Retina (tissue), 1 donor: ENCODE measurements at places on chromosomes 5 and 9.

DNA sequence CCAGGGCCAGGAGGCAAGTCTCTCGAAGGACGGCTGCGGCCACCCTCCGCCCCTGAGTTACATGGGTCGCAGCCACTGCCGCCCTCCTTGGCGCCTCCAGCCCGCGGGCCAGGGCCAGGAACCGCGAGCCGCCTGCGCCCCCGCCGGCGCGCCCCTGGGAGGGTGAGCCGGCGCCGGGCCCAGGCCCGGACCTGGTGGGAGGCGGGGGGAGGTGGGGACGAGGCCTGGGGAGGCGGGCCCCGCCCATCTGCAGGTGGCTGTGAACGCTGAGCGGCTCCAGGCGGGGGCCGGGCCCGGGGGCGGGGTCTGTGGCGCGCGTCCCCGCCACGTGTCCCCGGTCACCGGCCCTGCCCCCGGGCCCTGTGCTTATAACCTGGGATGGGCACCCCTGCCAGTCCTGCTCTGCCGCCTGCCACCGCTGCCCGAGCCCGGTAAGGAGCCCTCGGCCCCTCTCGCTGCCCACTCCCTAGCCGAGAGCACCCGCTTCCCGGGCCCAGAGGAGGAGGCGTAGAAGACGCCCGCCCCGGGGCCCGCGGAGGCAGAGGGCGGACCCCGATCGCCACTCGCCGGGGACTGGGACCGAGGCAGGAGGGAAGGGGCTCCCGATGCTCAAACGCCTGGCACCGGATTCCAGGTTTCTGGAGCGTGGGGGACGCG, at the start of gene ASS1:
ASS1 (plus strand) TSS at position 397 of the 657 bp plus-strand sequence. CDS start 7,268 bp downstream, outside the sequence.
- peak; percentile 65 for DNase-seq

DNA sequence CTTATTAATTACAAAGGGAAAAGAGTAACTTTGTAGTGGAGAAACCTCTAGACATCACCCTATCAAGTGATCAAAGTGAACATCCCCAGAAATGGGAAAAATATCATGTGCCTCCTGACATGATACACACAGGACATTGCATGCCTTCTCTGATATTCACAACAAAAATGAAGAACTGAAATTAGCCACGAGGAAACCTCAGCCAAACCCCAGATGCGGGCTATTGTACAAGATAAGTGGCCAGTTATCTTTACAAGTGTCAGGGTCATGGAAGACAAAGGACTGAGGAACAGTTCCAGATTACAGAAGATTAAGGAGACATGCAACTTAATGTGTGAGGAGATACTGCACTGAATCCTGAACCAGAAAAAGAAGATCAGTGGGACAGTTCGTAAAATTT, 23.8 kb upstream of the NPM1 start:
- no peak for DNase-seq

DNA sequence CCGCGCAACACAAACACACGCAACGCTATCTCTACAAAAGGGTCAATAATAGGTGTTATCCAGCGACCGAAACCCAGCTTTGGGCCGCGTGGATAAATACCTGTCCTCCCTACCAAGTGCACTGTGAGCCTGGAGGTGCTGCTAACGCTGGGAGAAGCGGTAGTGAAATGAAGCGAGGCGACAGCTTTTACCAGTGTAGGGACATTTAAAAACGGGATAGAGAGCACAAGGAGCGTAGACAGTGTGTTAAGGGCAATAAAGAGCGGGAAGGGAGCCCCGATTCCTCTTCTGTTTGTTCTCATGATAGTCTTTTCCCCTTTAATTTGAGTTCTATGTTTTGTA, 421 bp upstream of the DEPDC1B start:
- DNase-seq, result no peak

DNA sequence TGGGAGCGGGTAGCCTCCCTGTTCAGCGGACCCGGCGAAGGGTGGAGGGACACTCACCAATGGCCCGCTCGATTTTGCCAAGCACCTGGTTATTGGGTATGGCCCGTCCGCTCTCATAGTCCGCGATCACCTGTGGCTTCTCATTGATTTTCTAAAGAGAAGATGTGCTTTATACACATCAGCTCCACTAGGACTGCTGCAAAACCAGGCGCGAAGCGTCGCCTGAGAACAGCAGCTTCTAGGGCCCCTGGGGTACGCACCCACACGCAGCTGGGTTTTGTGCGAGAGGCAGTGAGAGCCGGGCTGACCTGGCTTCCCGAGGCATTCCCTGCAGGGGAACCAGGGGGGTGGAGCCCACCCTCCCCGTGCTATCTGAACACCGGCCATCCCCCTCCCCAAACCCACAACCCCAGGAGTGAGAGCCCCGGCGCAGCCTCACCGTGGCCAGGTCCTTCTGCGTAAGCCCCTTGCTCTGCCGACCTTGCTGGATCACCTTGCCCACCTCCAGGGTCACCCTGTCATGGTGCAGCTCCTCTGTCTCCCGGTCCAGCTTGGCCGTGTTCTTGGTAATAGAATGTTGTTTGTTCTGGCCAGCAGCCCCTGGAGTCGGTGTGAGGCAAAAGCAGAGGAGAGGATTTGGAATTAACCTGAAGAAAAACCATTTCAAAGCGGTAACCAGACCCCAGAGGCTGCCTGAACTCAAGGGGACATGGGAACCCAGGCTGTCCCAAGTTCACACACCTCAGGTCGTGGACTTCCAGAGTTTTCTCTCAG, 3.1 kb downstream of the EDF1 start:
- DNase-seq, result no peak

DNA sequence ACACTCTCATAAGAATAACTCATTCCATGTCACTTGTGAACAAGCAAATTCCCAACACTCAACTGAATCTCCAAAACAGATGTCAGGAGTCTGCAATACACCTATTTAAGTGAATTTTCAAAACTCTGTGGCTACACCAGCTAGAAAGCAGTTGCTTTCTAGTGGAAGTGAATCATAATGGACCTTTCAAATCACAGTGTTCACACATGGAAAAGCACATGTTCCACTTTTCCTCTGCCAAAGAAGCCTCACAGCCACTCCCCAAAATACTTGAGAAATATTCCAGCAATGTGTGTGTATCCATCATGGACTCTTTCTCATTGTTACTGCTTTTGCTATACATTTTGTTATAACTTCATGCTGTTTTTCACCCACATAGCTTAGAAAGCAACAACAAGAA, 17.4 kb downstream of the MARCHF3 start:
- DNase-seq, result no peak
